ENCODE measurements at places on chromosomes 4 and X.

GRCh38 chr4:173525118-173526011, 4.7 kb downstream of the HAND2 start:
- DNase-seq: no peak

DNA sequence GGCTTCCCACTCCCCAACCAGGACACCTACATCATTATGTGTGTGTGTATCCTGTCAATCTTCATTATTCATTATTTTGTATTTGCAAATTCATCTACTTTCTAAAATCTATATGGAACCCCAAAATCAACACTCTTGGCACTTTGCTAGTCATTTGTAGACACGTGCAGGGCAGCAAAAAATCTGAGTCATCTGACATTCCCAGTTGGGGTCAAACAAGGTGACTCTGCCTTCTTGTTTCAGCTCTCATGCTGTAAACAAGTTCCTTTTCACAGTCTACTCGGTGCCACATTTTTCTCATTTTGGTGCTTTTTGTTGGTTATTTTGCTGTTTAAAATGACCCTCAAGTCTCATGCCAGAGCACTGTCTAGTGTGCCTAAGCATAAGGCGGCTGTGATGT, 5.9 kb downstream of the MRFAP1L1 start:
- no peak for DNase-seq

DNA sequence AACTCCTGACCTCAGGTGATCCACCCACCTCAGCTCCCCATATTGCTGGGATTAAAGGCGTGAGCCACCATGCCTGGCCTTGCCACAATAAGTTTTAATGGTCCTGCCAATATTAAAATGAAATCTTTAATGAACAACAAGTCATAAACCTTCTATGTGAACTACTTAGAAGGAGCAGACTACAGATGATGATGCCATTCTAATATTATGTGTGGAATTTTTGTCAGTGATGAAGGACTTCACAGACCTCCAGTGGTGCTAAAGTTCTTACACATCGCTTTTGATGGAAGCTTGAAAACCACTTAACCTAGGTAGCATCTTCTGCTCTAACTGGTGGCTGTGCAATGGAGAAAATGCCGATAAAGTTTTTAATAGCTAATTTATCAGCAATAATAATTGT, 331.4 kb downstream of the CCSER1 start:
- no peak for DNase-seq

DNA sequence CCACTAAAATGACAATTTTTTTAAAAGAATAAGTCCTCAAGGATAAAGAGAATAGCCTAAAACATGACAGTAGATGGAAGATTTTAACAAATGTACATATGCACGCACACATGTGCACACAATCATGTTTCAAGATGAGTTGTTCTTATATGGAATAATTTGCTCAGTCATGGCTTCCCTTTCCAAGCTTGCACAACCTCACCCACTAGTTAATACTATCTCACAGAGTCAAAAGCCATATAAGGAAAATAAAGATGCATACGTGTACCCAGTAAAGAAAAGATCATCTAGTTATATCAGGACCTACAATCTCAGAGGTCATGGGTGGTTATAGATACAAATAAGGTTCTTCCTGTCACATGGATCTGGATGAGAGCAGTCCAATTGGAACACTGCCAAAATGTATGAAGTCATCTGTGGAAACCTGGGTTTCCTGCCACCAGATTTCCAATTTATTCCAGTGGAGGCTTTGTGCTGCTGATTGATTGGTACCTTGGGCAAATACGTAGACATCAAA, 56.1 kb downstream of the FAM13A start:
- DNase-seq: no peak

DNA sequence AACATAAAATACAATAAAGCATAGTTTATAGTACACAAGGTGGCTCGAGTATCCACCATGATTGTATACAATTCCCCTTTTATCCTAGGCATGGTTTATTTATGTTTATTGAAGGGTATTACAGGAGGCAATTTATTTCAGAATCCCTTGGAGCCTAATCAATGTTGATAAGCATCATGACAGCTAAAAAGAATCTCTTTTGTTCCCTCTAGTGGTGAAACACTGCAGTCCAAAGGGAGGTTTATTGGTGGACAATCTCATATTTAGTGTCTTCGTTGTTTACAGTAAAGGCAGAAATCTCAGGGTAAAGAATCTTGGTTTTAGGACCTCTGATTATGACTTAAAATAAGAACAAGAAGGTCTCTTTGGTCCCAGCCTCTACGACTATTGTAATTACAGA, 1712.5 kb downstream of the C4orf33 start:
- no peak for DNase-seq

- DNase-seq: no peak
Measured at GRCh38 chr4:29058531-29058930, 1661.6 kb upstream of the PCDH7 start.

DNA sequence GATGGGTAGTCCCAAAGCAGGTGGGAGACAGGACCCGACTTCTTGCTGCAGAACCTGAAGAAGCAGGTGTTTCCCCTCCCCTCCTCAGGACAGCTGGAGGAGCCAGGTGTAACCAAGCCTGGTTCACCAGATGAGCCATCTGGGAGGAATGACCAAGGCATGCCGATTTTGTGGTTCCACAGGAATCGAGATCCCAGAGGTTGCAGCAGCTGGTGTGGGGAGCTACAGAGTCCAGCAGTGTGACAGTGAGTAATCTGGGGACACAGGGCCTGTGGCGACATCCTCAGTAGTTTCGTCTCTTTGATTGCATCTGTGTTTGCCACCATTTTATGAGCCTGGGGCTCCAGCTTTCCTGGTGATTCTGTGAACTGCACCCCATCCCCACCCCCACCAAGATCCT, 2.6 kb upstream of the NDP start:
- no peak for DNase-seq

GRCh38 chr4:62627141-62627540, 1427.0 kb downstream of the ADGRL3 start:
- no peak for DNase-seq

GRCh38 chrX:70129816-70130215, 3.4 kb upstream of the IGBP1 start:
- DNase-seq: no peak

- no peak for DNase-seq
Measured at GRCh38 chrX:153953342-153953830, 8.9 kb upstream of the RENBP start.

DNA sequence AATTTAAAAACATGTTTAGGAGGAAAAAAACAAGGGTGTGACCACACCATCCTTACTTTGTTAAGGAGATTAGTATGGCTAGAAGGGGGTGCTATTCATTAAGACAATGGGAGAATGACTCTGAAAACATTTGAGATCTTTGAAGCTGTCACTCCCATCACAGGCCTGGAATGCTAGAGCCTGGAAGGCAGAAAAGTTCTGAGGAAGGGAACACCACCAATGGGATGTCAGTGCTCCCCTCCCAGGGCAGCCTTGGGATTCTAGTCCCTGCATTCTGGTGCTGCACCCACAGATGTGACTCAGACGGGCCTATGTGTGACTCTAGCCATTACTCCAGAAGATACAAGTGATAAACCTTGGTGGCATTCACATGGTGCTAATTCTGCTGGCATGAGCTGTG, 162.2 kb upstream of the ANXA10 start:
- no peak for DNase-seq

- no peak for DNase-seq
Measured at GRCh38 chr4:6773616-6774540, 8.6 kb upstream of the KIAA0232 start.

DNA sequence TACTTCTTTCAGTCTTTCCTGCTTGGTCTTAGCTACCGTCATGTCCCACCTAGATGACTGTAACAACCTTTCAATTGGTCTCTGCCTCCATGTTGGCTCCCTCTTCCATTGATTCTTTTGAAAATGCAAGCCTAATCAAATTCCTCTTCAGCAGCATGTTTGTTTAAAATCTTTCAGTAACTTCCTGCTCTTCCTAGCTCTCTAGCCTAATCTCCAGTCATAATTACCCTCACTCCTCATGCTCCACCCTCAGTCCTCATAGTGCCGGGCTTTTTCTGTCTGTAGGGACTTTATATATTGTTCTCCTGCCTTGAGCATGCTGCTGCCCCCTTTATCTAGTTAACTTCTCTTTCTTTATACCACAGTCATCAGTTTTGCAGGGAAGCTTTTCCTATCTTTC, 12.1 kb downstream of the SNX25 start:
- no peak for DNase-seq

DNA sequence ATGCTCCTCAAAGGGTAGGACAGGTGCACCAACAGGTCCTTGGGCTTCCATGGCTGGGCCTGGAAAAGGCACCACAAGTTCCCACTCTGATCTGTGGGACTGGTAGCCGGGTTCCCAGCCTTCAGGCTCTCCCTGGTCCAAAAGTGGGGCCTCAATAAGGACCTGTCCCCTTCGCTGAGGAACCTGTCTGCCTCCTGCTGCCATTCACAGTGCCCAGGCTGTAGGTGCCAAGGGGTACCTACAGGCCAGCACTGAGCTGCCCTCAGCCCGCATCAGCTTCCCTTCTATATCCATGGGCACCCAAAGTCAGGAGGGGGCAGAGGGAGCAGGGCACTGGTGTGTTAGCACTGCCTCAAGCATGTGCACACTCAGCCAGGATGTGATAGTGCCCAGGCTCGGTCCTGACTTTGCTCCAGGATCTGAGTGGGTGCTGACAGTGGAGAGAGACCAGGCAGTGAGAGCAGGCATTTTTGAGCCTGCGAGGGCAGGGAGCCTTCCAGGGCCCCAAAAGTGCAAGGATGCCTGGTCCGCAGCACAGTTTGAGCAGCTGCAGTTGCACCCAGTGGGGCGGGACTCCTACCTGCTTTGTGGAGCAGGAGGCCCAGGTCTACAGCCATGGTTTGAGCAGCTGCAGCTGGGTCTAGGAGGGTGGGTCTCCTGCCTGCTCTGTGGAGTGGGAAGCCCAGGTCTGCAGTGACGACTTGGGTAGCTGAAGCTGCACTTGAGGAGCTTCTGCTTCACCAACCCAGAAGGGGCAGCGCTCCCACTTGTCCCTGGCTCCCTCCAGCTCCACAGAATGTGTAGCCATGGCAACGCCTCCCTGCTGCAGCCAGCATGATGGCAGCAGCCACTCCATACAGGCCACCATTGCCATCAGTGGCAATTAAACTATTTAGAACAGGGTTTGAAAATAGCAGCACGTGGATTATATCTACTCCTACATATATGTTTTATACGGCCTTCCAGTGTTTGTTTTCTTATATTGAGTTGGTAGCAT, 376.4 kb downstream of the KCTD8 start:
- DNase-seq: no peak

DNA sequence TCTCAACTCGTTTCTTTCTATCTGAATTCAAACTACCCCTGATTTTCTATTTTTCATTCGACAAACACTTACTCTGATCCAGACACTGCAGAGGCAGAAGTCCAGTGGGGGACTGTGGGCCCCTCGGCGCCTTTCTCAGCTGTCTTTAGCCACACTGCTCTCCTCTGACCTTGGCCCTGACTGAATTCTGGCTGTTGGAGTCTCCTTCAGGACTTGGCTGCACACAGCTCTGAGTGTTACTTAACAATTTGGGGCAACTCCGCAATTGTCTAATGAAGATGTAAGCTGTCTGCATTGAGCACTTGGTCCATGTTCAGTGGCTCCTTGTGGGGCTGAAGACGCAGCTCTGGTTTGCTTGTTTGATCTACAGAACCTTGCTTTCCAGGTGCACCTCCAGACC, 57.3 kb upstream of the ACSL1 start:
- DNase-seq: no peak

DNA sequence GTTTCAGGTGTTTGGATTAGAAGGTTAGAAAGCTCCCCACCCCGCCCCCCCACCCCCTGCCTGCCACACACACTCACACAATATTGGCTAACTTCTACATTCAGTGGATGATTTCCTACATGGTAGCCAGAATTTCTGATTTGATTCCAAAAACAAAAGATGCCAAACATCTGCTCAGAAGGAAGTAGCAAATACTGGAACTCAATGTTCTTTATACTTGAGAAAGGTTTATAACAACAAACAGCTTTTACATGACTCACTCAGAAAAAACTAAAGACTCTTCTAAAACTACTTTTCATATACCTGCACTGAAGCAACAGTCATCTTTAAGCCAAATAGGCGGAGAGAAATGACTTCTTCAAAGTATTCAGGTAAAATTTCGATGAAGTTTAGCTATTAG, 750.5 kb upstream of the POU3F4 start:
- DNase-seq: no peak

DNA sequence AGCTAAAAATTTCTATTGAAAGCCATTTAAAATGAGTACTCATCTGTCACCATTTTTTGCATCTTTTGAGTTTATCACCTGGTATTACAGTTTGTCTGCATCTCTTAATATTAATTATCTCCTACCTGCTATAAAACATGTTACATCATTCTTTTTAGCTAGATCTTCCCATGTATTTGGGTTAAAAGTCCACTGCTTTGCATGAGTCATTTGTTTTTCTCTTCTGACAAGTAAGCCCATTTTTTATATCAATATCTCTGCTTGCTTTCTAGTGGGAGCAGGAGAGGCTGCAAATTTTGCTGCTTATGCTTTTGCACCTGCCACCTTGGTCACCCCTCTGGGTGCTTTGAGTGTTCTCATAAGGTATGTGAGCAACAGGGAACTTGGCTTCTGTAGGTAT, 16.1 kb downstream of the NIPAL1 start:
- DNase-seq: no peak

DNA sequence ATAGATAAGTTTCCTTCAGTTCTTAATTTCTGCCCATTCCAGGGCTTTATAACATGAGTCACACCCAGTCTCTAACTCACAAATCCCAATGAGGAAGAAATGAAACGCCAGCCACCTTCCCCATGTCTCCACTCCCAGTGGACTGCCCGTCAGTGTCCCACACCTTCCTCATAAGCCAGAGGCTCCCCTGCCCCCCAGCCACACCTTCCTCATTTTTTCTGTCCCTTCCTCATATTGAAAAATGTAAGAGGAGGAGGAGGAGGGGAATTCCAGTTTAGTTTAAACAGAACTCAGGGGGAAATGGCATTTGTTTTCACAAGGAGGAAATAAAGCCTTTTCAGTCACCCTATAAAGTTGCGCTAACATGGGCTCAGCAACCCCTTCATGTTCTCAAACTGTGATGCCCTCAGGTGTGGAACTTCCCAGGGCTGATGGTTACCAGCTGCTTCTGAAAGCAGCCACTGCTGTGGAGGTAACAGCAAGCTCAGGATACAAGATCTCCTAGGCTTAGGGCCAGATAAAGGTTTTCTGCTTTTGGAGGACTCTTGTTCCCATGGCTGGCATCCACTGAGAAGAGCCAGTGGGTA, 97.8 kb downstream of the PARM1 start:
- no peak for DNase-seq
